ENCODE measurements at places on chromosomes 5 and 9.

DNA sequence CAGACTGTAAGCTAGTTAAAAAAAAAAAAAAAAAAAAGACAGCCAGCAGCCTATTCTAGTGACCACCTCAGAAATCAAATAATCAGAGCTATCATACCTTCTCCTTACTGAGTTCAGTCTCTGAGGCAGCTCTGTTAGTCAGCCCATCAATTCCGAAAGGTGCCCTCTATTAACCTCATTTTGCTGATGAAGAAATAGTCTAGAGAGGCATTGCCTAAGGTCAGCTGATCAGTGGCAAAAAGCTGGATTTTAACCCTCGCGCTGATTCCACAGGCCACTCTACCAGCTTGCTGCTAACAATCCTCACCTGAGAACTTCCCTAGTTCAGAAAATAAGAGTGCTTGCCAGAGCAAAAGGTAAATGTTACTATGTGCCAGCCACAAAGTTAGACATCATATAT lies 172.0 kb downstream of the DENND1A start:
- DNase-seq: no peak

DNA sequence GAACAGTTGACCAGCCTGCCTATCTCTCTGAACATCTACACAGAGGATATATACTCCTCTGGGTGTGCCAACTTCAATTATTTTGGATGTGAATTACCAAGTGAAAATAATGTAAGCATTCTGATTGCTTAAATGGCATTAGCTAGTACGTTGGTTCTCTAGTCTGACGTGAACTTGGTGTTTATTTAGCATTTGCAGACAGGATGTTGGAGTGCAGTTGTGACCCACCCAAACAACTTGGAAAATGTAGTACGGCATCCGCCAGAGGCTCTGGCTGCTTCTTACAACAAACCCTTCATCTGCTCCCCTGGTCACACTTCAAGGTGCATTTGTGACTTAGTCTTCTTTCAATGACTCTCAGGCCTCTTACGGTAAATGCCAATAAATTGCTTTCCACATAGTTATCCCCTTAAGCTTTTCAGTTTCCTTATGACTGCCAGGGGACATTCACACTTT lies 616.6 kb downstream of the PDE4D start:
- no peak for DNase-seq

GRCh38 chr5:58773744-58774441 lies 191.0 kb downstream of the RAB3C start:
- DNase-seq: no peak

GRCh38 chr5:40960037-40960436 lies 50.7 kb downstream of the C7 start:
- no peak for DNase-seq

- DNase-seq: no peak
These were observed 637 bp upstream of the SMC5 start for GRCh38 chr9:70257991-70258691.

GRCh38 chr9:113523421-113524141 lies 60.1 kb downstream of the RGS3 start:
- peak; percentile 70 for DNase-seq

DNA sequence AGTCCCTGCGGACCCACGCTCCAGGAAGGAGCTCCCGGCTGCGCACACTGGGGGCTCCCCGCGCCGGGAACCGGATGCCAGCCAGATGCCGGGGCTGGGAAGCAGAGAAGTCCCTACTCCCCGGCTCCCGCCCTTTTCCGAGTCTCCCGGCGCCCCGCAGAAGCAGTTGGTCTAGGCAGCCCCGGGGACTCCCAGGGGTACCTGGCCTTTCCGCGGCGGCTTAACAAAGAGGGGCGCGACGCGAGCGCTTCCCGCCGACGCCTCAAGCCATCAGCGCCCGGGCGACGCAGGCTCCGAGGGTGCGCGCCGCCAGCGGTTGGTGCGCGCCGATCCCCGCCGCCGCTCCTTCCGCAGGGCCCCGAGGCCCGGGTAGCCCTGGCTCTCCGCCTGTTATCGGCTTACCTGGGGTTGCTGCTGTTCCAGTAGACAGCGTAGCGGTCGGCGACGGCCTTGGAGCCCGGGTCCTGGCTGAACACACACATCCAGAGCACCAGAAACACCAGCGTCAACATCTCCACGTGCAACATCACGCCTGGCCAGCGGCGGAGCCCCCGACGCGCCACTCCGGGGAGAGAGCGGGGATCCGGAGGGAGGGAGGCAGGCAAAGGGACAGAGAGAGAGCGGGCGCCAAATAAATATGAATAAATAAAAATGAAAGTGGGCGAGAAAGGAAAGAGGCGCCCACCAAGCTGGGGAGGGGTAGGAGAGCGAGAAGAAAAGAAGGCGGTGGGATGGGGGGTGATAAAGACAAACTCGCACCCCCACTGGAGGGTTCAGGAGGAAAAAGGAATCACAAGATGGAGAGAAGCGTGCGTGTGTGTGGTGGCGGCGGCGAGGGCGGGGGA lies 428 bp downstream of the EFNA5 start:
- peak; percentile 65 for DNase-seq

DNA sequence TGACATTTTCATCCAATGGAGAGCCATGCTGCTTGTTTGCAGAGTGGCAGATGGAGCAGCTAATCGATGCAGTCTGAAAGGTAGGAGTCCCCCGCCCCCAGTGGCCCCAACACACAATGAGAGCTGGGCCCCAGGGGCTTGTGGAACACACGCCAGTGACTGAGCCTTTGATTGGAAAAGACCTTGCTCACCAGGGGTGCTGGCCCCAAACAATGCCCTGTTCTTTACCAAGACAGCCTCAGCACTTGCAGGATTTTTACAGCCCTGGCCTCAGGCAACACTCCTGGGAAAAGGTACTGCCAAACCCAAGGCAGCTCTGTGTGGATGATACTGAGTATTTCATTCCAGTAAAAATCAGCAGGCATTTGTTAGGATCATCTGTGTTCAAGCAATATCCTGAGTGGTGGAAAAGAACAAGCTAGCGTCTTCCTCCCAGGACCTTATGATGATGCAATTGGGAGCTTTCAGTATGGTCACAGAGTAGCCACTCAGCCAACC lies 276.8 kb upstream of the CLINT1 start:
- peak; percentile 60 for DNase-seq

DNA sequence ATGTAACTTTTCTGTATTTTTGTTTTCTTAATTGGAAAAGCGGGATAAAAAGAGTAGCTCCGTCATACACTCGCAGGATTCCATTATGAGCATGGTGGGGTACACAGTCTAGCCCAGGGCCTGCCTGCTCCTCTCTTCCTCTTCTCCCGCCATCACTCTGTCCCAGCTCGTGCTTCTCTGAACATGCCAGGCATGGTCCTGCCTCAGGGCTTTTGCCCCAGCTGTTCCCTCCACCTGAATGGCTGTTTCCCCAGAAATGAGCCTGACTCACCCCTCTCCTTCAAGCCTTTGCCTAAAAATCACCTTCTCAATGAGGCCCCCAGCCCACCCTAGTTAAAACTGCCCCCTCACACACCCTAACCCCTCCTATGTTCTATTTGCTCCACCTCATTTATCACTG lies 4.5 kb downstream of the CORO2A start:
- DNase-seq: no peak

DNA sequence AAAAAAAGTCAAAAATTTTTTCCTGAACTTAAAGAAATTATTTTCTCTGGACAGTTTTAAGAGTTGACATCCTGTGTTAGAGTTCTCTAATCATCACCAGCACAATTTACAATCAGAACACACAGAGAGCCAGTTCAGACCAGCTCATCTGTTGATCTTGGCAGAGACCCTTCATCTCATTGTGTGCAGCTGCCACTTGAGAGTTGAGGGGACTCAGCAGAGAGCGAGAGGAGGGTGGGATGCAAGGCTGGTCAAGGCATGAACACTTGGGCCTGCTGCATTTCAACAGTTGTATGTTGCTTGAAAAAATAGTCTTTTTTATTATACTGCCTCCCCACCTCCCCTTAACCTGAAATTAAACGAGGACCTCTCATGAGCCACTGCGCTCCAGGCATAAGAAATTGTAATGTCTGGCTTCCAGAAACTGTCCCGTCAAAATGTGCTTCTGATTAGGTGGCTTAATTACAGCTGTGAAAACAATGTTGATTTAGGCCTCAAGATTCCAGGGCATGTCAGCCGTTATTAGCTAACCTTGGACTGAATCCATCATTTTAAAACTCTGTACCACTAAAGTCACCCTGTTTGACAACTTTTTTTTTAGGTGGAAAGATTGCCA lies 383.6 kb downstream of the CCDC171 start:
- DNase-seq: peak; percentile 53

GRCh38 chr5:143129910-143130612 lies 273.4 kb downstream of the NR3C1 start:
- DNase-seq: no peak

DNA sequence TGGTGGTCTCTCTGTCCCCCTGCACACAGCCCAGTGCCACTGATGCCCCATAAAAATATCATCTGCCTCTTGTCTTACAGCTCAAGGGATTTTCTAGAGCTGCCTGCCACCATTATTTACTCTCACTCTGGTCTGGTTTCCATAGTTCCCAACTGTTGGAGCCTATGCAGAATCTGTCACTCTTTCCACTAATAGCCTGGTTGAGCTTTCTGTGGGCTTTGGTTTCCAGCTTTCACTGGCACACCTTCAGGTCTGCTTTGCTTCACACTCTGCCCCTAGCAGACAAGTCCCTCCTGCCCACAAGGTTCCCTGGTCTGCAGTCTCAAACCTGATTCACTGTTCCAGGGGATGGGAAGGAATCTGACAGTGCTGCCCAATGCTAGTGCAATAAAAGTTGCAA lies 103.0 kb upstream of the FTMT start:
- DNase-seq: no peak

DNA sequence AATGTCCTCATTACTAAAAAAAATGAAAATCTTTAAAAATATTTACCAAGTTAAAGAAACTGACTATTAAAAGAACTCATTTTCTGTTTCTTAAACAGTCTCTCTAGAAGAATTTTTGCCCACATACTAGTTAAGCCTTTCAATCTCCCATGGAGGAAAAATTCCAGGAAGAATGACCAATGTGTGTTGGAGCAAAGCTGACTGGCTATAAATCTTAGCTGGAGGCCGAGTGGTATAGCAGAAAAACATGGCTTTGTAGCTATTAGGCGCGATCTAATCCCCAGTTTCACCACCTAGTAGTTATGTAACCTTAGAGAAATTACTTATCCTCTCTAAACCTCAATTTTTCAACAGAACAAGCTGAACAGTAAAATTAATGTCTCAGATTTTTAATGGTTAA lies 135.5 kb upstream of the PRLR start:
- DNase-seq: no peak

- DNase-seq: no peak
These were observed 37.9 kb downstream of the ARHGEF28 start for GRCh38 chr5:73663860-73664240.

DNA sequence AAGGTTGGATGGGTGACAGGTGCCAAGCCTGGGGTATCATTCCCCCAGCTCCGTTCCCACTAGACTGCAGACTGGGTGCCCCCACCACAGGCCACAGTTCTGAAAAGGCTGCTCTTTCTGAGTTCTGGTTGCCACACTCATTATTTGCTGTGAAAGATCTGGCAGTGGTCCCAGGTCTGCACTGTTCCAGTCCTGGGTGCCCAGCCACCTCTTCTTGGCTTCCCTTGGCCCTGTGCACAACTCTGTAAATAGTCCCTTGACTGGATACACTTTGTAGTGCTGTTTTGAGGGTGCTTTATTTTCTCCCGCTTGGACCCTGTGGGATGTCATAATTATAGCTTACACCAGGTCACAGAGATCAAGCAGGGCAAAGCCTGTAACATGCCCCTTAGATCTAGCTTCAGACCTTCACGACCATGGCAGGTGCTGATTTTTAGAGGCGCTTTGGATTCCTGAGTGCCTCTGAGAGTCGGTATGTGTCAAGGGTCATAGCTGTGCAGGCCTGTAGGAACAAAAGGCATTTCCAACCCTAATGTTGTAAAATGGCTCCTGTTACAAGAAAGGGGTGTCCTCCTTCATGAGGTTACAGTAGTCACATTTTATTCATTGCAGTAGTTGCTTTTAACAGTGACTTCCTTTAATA lies 344.9 kb downstream of the ICE1 start:
- no peak for DNase-seq

DNA sequence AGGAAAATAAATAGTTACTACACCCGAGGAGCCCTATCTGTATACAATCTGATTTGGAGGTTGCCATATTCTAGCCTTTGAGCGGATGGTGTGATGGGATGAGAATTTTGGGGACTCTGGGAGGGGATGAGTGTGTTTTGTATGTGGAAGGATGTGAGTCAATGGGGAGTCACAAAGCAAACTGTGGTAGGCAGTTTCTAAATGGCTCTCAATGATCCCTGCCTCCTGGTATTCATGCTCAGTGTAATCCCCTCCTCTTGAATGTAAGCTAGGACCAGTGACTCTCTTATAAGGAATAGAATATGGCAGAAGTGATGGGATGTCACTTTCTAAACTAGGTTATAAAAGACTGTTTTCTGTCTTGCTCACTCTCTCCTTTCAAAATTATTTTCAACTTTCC lies 205.7 kb upstream of the RIOK2 start:
- DNase-seq: no peak

- no peak for DNase-seq
These were observed 72.7 kb upstream of the NREP start for GRCh38 chr5:111829701-111830100.

DNA sequence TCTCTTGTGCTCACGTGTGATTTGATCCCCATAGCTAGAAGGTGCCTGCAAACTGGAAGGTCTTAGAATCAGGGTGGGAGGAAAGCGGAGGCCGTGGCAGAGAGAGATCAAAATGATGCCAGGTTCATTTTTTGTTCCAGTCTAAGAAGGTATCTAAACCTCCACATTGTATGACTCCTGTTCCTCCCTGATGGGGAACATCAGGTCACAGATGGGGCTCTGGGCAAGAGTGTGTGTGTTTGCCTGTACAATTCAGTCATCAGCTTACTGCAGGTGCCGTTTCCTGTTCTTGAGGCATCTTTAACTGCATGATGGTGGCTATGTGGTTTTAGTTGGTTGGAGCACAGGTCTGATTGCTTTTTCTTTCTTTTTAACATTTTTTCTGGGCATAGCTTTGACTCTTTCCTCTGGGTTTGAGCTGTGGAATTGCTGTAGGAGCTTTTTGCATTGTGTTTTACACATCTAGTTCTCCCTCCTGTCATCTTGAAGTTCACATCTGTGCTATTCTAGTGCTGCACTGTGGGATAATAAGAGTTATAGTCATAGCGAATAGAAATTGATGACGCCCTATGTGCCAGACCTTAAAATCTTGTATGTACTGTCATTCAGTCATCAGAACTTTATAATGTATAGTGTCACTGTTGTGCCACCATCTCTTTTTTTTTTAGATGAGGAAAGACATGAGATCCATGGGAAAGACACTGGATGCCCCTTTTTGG lies 30.8 kb downstream of the ARHGAP26 start:
- DNase-seq: no peak

- DNase-seq: no peak
These were observed 29.6 kb downstream of the SAR1B start for GRCh38 chr5:134603059-134603458.

- DNase-seq: no peak
These were observed 21.6 kb downstream of the BHMT start for GRCh38 chr5:79133121-79133656.

- no peak for DNase-seq
These were observed 4.2 kb downstream of the SIL1 start for GRCh38 chr5:139193928-139194327.

GRCh38 chr9:91106415-91107081 lies 255.2 kb downstream of the AUH start:
- no peak for DNase-seq

- DNase-seq: no peak
These were observed 241.8 kb downstream of the TRIM32 start for GRCh38 chr9:116928884-116929283.

Data from sciatic nerve (tissue), 2 donors.